Naive B cell (primary cell): ENCODE measurements at places on chromosomes 16 and 17. TPM values are rescaled to one million over a fixed set of nuclear protein-coding genes. Genes with fewer than 3 reads are reported as not detected.

- no peak overlapping the region for H3K27ac ChIP-seq
- H3K4me3 ChIP-seq: no peak overlapping the region
- no peaks in the 10 kb centered on the region for H3K4me1 ChIP-seq
- H3K27me3 ChIP-seq: no peaks in the 10 kb centered on the region
- no peak for DNase-seq
Observed at GRCh38 chr17:2363851-2364762, 26.8 kb downstream of the SGSM2 start.

- H3K36me3 ChIP-seq: no peaks in the 10 kb centered on the region
- peaks cover 5% of the 10 kb centered on the region for H3K27me3 ChIP-seq
- DNase-seq: no peak
- no peak overlapping the region for H3K27ac ChIP-seq
- no peak overlapping the region for H3K4me3 ChIP-seq
Observed at GRCh38 chr16:82824408-82824807, 197.6 kb downstream of the CDH13 start.

GRCh38 chr16:87692756-87693155, 73.0 kb downstream of the KLHDC4 start:
- H3K27me3 ChIP-seq: no peaks in the 10 kb centered on the region
- no peak for DNase-seq
- no peaks in the 10 kb centered on the region for H3K36me3 ChIP-seq
- H3K4me3 ChIP-seq: no peak overlapping the region
- H3K27ac ChIP-seq: no peak overlapping the region
- H3K4me1 ChIP-seq: no peaks in the 10 kb centered on the region

DNA sequence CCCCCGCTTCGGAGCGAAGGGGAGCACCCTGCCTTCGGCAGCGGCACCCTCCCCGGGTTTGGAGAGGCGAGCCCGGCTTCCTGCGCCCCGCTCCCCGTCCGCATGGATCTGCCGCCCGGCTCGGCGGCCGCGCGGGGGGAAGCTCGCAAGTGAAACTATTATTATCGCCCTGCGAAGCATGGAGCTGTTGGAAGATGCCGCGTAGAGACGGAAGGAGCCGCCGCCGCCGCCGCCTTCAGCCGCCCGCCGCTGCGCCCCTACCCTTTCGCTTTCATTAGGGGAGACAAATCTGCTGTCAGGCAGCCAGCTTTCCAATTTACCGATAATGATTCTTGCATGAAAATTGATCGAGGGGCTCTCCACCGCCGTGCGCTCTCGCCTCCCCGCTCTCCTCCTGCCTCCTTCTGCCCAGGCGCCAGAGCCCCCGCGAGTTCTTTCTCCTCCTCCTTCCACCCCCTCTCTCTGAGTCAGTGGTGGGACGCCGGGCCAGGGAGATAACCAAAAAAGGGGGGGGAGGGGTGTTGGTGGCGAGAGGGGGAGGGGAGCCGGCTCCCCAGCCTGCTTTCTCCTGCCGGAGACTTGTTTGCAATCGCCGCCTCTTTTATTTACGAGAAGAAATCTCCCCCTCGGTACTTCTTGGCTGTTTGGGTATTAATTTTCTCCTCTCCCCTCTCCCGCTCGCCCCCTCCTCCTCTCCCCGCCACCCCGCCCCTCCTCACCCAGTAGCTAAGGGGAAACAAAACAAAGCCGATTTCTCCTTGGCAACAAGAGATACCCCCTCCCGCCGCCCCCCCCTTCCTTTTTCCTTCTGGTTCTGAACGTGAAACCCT, 58.0 kb upstream of the GSE1 start:
- H3K4me3 ChIP-seq: peak overlapping the region; percentile 94
- DNase-seq: peak; percentile 76
- H3K4me1 ChIP-seq: peaks cover 31% of the 10 kb centered on the region
- H3K36me3 ChIP-seq: no peaks in the 10 kb centered on the region

DNA sequence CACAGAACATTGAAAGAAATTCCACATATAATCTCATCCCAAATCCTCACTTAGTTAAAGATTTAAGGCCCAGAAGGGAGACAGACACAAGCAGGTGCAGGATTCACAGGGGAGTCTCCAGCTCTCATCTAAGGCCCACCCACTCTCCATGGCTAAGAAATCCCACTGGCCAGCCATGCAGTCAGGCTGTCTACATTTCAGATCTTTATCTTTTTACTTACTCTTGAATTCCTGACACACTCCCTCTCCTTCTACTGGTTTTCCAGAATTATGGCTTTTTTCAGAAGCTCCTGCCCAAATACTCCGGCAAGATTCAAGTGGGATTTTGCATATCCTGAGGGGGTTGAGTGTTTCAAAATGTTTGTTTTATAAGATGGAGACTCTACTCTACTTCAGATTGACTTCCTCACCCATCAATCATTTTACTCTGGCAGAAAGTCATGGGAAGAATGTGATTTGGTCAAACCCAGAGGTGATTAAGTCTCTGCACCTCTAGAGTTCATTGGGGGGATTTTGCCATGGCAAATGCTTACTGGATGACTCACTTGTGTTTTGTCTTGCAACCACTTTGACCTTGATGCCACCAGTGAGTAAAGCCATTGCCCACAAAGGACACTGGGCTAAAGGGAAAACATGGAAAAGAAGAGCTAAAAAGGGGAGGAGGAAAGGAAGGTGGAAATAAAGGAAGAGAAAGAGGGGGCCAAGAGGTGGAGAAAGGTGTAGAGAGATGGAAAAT, 688.8 kb upstream of the SALL1 start:
- H3K4me3 ChIP-seq: no peak overlapping the region
- no peaks in the 10 kb centered on the region for H3K27me3 ChIP-seq
- H3K4me1 ChIP-seq: no peaks in the 10 kb centered on the region
- DNase-seq: no peak
- no peak overlapping the region for H3K27ac ChIP-seq
- H3K36me3 ChIP-seq: no peaks in the 10 kb centered on the region

- no peaks in the 10 kb centered on the region for H3K36me3 ChIP-seq
- H3K4me3 ChIP-seq: no peak overlapping the region
- no peak for DNase-seq
- H3K4me1 ChIP-seq: no peaks in the 10 kb centered on the region
- H3K27me3 ChIP-seq: no peaks in the 10 kb centered on the region
- H3K27ac ChIP-seq: no peak overlapping the region
Observed at GRCh38 chr16:7182510-7183109, 150.0 kb upstream of the RBFOX1 start.

DNA sequence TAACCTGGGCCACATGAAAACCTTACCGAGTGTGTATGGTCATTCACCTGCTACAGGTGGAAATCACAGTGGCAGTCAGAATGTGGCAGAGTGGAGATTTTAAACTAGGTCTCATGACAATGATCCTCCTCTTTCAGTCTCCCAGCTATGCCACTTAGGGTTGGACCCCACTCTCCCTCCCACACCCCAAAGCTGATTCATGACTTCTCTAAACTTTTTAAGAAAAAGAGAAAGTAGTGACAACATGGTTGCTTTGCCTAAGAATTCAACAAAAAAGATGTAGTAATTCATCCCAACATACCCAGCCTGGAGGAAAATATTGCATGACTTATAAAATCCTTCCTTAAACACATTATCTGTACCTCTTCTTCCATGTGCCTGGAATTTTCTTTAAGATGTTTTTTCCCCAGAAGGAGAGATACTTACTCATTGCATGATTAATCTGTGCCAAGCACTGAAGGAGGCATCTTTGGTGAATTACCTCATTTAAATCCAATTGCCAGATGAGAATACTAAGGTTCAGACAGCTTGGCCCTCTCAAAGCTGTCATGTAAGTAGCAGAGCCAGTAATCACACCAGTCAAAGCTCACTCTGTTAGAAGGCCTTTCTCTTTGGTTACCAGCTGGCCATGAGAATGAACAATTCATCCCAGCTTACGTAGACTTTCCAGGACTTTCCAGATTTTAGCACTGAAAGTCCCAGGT, 119.9 kb downstream of the COPRS start:
- DNase-seq: no peak
- peaks cover 23% of the 10 kb centered on the region for H3K27me3 ChIP-seq
- no peaks in the 10 kb centered on the region for H3K4me1 ChIP-seq
- H3K36me3 ChIP-seq: peaks cover 8% of the 10 kb centered on the region
- H3K27ac ChIP-seq: no peak overlapping the region

LPO gene
- not detected for polyA plus RNA-seq

GRCh38 chr16:15466886-15467781, 32.7 kb downstream of the BMERB1 start:
- no peaks in the 10 kb centered on the region for H3K4me1 ChIP-seq
- H3K27ac ChIP-seq: no peak overlapping the region
- no peaks in the 10 kb centered on the region for H3K27me3 ChIP-seq
- H3K4me3 ChIP-seq: no peak overlapping the region
- DNase-seq: no peak

PKMYT1 gene
- polyA plus RNA-seq: not detected

GRCh38 chr16:589658-590187, at the start of gene RAB40C:
RAB40C (plus strand) TSS chr16:590066; CDS start chr16:590292, 226 bp downstream.
- H3K27me3 ChIP-seq: peaks cover 9% of the 10 kb centered on the region
- peak within 1 kb of the TSS; percentile 92 for H3K4me3 ChIP-seq
- peak; percentile 98 for DNase-seq
- H3K4me1 ChIP-seq: peaks cover 49% of the 10 kb centered on the region

- no peaks in the 10 kb centered on the region for H3K4me1 ChIP-seq
- no peak overlapping the region for H3K4me3 ChIP-seq
- DNase-seq: no peak
- no peaks in the 10 kb centered on the region for H3K27me3 ChIP-seq
- H3K27ac ChIP-seq: no peak overlapping the region
Observed at GRCh38 chr16:64168371-64168770, 953.5 kb downstream of the CDH11 start.

DNA sequence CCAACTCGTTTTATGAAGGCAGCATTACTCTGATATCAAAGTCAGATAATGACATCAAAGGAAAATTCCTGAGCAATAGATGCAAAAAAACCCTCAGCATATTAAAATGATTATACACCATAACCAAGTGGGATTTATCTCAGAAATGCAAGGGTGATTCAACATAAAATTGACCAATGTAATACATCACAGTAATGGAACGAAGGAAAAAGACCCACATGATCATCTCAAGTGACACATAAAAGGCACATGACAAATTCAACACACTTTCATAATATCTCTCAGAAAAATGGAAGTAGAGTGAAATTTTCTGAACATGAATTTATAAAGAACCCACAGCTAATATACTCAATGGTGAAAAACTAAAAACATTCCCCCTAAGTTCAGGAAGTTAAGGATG, 118.8 kb downstream of the ITFG1 start:
- peaks cover 14% of the 10 kb centered on the region for H3K4me1 ChIP-seq
- peaks cover 36% of the 10 kb centered on the region for H3K36me3 ChIP-seq
- H3K4me3 ChIP-seq: no peak overlapping the region
- no peak for DNase-seq
- no peak overlapping the region for H3K27ac ChIP-seq

SLC13A2 gene
- polyA plus RNA-seq: not detected

- no peak overlapping the region for H3K27ac ChIP-seq
- no peaks in the 10 kb centered on the region for H3K4me1 ChIP-seq
- no peaks in the 10 kb centered on the region for H3K27me3 ChIP-seq
- H3K4me3 ChIP-seq: no peak overlapping the region
Observed at GRCh38 chr16:15539197-15539596, 103.8 kb downstream of the MARF1 start.

KRT40 gene
- polyA plus RNA-seq: not detected

GRCh38 chr17:33954597-33954996, 300.5 kb upstream of the CCL2 start:
- no peaks in the 10 kb centered on the region for H3K4me1 ChIP-seq
